Mesendoderm (in vitro differentiated cells): ENCODE measurements at places on chromosomes 4 and X.
A peak's percentile ranks its signal among the peaks of the same experiment; 100 is the strongest.

DNA sequence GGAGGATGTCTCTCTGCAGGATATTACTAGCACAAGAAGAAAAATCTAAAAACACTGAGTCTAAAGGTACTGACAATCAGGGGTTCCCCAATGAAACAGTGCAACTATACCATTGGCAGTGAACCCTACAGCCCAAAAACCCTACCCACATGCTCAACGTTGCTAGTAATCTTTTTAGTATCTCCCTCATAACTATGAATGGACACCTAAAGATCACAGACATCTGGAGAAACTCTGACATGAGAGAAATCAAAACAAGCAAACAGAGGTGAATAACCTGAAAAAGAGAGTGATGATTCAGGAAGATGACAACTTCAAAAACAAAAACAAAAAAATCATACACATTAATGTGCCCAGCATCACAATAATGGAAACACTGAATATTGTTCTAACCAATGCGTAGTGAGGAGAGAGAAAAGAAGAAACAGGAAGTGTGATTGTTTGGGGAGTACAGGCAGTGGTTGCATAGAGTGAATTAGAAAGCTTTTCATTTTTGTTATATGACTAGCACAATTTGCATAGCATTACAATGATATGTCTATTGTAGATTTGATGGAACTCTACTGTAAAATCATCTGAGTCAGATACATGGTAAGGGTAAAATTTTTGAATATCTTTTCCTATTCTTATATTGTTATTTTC lies 78.9 kb upstream of the FMR1 start:
- no peak for DNase-seq

GRCh38 chrX:40179283-40179682 lies 81.5 kb upstream of the BCOR start:
- DNase-seq, result no peak

DNA sequence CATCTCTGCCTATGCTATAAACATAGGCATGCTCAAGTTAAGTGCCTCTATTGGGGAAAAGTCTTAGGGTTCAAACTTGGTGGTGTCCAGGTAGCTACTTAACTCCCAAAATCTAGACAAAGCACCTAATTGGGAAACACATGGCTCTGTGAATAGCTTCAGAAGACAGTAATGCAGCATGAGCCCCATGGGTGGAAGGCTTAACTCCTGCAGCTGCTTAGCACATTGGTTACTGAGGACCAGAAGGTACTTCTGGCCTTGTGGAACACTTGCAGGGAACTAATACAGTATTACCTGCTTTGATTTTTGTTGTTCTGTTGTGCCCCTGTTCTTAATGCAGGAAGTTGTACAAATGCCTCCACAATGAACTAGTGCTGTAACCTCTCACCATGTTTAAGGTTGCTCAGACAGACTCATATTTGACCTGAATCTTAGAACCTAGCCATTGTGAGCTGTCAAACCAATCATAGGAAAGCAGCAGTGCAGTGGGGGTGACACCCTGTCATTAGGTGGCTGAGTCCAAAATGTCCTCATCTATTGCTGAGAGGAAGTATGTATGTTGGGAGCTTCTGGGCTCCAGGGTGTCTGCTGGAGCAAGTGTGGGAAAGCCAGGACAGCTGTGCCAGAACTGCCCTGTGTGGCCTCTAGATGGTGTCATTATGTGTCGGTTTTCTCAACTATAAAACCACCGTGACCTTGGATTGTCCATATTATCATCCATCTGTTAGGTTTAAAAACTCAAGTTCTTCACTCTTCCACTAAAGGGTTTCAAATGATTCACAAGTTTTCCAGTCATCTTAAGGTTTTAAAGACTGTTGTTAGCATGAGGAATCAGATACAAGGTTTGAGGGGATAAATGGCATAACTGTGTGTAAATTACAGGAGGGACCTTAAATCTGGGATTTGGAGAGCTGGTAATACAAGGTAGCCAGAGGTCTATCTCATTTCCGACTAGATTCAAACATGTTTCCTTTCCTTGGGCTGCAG lies 69.9 kb upstream of the WDR1 start:
- DNase-seq, result no peak

DNA sequence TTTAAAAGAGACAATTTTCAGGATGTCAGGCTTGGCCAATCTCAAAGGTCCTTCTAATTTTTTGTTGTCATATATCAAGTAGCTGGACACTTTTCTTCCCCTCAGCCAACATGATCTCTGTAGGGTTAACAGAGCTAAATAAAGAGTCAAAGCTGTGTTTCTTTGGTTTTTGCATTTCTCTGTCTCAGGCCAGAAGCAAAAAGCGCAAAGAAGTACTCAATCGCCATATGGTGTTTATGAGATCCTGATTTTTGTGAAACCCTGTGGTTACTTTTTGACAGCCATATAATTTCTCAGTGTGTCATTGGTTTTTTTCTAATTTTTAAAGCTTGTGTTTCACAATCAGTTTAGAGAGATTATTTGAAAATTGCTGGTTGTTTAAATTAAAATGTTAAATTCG lies 111.9 kb downstream of the MAPK10 start:
- no peak for DNase-seq

DNA sequence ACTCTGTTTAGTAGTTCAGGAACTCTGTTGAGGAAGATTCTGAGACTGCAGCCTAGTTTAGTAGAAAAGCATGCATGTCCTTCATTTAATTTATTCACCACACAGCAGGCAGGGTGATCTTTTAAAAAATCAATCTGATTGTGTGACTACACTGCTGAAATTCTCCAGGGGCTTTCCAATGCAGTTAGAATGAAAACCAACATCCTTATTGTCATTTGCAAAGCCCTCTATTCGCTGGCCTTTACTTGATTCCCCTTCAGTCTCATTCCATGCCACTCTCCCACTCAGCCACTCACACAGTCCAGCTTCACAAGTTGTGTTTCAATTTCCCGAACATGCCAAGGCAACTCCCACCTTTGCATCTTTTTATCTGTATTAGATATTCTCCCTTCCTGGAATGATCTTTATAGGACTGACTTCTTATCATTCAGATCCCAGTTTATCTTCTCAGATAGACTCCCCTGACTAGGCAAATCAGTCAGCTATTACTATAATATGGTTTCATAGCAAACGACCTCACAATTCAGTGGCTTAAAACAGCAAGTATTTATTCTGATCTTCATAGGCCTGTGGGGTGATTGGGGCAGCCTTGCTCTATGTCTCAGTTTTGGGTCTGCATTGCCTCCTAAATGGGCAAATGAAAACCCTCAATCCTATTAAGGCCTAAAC lies 21.3 kb upstream of the FTHL17 start:
- DNase-seq, result no peak

DNA sequence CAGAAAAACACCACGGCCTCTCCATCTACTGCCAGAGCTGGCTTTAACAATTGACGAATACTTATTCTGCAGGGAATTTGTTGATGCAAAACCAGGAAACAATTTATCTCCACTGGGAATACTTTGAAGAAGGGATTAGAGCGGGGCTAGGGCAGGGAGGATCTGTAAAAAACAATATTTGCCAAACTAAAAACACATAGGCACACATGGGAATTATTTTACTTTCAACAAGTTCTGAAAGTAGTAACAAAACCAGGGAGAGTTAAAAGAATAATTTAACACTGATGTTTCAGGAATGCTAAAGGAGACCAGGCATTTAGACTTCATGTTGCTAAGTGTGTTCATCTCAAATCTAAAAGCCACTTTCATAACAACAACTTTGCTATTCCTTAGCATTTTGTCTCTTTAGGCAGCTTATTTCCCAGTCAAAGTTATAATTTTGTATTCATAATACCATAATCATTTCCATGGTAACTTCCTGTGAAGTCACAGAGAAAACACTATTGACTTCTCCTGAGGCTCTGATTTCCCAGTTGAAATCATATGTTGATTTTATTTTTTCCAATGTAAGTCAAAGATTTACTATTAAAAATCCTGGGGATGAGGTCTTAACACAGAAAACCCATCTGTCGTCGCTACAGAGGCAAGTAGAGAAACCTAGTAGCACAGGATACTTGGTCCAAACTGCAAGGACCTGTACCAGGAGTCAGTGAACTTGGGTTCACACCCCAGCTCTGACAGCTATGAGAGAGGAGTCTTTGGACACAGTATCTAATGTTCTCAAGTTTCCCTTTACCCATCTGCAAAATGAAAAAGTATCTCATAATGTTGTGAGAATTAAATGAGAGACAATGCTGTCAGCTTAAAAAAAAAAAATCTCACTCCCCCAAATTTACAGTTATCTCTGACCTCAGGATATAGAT lies 69.3 kb downstream of the SH3RF1 start:
- DNase-seq, result no peak

DNA sequence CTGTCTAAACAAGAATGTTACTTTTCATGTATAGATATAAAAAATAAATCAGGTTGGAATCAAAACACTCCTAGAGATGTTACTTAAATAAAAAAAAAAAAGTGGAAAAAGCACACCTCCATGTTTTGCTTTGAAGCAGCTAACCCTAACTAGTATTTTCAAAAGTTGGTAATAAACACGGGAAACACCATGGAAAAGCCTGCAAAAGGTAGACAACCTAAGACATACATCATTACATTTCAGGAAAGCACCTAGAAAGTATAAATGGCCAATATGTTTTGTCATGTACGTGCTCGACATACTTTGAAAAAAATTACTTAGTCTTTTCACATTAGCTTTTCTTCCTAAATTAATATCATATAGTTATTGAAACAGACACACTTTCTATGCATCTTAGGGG lies 130.1 kb upstream of the SH3RF1 start:
- no peak for DNase-seq

DNA sequence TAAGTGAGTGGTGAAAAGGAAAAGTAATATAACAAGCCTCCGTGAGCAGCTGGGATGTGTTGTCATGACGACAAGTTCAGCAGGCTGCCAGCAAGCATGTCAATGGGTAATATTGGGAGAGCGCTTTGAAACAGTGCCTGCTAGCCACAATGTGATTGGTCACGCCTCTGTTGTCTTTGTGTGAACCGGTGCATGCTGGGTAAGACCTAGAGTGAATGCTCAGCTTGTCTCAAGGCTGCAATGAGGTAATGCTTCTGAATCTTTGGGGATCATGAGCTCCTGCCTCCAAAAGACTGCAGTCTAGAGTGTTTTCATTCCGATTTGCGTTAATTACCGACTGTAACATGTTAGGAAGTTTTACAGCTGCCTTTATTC lies 54.9 kb downstream of the STOX2 start:
- DNase-seq, result peak; percentile 96

DNA sequence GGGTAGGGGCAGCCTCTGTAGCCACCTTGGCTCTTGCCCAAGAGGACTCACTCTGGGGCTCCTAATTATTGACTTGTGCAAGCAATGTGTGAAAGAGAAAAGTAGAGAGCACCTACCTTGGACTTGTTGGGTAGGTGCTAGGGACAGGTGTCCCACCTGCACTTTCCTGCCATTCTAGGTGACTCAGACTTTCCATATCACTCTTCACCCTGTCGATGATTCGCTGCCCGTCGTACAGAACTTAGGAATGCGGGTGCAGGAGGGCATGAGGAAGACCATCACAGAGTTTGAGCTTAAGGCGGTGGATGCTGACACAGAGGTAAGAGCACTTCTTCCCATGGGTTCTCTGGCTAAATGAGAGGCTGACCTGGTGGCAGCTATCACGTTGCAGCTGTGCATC lies 87.3 kb upstream of the ANXA3 start:
- no peak for DNase-seq

DNA sequence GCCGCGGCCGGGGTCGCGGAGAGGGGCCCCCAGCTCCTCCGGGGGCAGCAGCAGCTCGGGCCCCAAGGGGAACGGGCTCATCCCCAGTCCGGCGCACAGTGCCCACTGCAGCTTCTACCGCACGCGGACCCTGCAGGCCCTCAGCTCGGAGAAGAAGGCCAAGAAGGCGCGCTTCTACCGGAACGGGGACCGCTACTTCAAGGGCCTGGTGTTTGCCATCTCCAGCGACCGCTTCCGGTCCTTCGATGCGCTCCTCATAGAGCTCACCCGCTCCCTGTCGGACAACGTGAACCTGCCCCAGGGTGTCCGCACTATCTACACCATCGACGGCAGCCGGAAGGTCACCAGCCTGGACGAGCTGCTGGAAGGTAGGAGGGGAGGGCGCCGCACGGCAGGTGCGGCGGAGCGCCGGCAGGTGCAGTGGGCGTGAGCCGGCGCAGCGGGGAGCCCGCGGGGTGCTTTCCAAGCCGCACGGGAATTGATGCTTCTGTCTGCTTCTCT lies 886 bp downstream of the DCLK2 start:
- peak; percentile 65 for DNase-seq

GRCh38 chr4:15348236-15348635 lies 79.6 kb upstream of the C1QTNF7 start:
- DNase-seq, result peak; percentile 92

DNA sequence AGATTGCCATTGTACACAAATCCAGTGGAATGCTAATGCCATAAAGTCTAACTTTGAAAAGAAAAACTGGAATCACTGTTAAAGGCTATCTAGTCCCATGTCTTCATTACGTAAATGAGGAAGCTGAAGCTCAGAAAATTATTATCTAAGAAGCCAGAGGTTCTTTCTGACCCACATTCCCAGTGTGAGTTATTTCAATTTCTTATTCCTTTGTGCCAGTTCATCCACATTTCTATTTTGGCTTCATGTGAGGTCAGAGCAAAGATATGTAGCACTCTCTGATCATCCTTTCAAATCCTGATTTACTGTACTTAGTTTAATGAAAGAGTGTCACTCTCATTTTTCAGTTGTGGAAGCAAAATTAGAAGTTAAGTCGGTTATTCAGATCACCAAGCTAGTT lies 24.6 kb upstream of the NWD2 start:
- DNase-seq, result no peak

DNA sequence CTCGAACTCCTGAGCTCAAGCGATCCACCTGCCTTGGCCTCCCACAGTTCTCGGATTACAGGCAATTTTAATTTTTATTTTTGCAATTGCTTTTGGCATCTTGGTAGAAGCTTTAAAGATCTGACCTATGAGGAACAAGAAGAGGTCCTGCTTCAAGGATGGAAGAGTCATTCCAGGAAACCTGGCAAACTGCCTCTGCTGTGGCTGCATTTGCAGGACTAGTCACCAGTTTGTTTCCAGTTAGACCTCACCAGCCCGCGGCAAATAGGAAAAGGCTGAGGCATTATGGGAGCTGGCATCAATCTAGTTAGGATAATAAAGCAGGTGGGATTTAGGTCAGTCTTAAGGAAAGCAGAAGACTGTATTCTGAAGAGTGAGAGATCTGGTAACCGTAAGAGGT lies 51.9 kb upstream of the LAS1L start:
- DNase-seq, result no peak

- no peak for DNase-seq
These were observed 192.7 kb downstream of the PTTG2 start for GRCh38 chr4:38152721-38153386.

- no peak for DNase-seq
These were observed 7.2 kb downstream of the PCDH7 start for GRCh38 chr4:30727409-30727808.

DNA sequence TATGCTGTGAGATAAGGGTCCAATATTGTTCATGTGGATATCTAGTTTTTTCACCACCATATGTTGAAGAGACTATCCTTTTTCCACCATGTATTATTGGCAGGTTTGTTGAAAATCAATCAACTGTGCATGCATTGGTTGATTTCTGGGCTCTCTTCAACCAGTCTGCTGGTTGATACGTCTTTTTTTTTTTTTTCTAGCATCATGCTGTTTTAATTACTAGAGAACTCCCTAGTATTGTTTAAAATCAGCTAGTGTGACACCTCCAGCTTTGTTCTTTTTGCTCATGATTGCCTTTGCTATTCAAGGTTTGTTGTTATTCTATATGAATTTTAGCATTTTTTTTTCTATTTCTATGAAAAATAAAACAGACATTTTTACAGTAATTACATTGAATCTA lies 123.9 kb downstream of the SLC7A11 start:
- DNase-seq, result no peak

- peak; percentile 57 for DNase-seq
These were observed 135.3 kb downstream of the SHROOM3 start for GRCh38 chr4:76570141-76570973.

- no peak for DNase-seq
These were observed 48.9 kb downstream of the FNIP2 start for GRCh38 chr4:158817562-158818296.
